Lower lobe of right lung (tissue), 2 donors: ENCODE measurements at places on chromosomes 12 and 14.
A peak's percentile ranks its signal among the peaks of the same experiment; 100 is the strongest.

- DNase-seq = no peak
Observed at GRCh38 chr12:108335349-108336119, 3.6 kb downstream of the CMKLR1 start.

GRCh38 chr12:103501447-103501846, 5.7 kb upstream of the C12orf42 start:
- DNase-seq = no peak

GRCh38 chr14:74504874-74505720, 11.5 kb downstream of the ISCA2 start:
- DNase-seq = no peak

DNA sequence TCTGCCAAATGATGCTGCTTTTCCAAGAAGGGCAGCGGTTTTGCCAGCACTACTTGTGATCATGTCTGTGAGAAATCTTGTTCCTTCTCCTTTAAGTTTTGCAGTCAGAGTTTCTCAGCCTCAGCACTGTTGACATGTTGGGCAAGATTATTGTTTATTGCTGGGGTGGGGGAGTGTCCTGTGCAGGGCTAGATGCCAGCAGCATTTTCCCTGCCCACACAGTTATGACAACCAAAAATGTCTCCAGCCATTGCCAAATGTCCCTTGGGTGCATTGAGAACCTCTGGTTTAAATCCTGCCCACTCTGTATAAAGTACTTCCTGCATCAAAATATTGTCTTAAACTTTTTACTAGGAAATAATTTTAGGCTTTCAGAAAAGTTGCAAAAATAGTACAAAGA, 20.0 kb downstream of the TMEM132C start:
- no peak for DNase-seq

DNA sequence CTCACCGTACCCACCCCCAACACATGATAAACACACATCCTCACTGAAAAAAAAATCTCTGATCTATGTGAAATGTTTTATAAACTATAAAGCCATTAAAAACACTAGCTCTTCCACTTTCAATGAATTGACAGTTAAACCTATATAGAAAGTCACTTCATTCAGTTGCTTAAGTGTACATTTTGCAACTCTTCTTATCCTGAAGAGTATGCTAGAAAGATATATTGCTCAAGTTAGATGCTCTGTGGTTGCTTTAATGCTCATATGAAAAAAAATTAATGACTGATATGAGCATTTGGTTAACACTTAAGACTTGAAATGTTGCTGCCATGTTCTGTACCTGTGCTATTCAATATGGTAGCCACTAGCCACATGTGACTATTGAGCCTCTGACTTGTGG, 21.0 kb upstream of the MIA2 start:
- DNase-seq = no peak

DNA sequence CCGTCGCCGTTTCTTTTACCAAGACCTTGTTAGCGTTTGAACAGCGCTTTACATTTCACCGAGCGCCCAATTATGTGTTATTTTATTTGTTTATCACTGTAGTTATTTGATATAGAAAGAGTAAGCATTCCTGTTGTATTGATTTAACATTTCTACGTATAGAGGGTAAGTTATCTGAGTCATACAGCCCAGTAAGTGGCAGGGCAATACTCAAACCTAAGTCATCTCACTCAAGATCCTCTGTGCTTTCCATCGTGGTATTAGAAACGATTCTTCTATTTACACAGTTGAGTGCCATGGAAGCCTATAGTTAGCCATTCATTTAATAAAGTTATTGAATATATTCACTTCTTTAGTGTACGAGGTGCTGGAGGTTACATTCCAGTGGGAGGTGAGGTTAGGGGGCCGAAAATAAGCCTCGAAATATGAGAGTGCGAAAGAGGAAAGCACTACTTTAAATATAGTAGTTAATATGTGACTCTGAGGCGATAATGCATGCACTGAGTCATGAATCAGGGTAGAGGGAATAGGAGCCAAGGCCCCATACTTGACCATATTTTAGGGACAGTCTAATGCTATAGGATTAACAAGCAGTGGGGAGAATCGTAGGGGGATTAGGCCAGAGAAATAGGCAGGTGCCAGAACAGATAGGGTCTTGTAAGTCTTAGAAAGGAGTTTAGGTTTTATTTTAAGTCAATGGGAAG, 629 bp downstream of the RAD51AP1 start:
- no peak for DNase-seq

GRCh38 chr14:101237252-101237616, 324.1 kb upstream of the DIO3 start:
- DNase-seq = no peak

GRCh38 chr14:92456215-92457015, 57.2 kb upstream of the RIN3 start:
- peak; percentile 83 for DNase-seq

GRCh38 chr12:111014547-111014946, 94.2 kb upstream of the MYL2 start:
- DNase-seq = no peak

DNA sequence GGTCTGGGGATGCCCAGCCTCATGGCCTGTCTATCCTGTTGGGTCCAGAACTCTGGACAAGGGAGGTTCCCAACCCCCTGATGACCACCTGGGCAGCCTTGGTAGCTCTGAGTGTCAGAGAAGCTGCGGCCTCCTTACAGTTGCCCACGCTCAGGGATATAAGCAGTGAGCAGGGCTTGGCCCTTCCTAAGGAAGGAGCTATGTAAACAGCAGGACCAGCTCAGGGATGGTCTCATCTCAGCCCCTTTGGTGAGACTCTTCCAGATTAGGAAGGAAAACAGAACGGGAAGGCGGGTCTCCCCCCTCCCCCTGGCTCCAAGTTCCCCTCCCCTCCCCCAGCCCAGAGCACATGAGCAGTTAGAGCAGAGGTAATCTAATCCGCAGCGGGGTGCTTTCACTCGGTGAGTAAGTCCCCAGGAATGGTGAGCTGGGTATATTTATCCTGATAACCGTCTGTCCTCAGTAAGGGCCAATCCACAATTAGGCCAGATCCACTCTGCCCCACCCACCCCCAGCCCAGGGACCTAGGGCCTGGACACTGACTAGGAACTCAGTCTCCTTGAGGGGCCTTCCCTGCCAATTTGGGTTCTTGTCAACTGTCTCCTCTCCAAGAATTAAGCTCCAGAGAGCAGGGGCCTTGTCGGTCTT, 29.5 kb upstream of the RPLP0 start:
- peak; percentile 52 for DNase-seq

- no peak for DNase-seq
Observed at GRCh38 chr14:21203470-21204166, 47.8 kb upstream of the OR5AU1 start.

DNA sequence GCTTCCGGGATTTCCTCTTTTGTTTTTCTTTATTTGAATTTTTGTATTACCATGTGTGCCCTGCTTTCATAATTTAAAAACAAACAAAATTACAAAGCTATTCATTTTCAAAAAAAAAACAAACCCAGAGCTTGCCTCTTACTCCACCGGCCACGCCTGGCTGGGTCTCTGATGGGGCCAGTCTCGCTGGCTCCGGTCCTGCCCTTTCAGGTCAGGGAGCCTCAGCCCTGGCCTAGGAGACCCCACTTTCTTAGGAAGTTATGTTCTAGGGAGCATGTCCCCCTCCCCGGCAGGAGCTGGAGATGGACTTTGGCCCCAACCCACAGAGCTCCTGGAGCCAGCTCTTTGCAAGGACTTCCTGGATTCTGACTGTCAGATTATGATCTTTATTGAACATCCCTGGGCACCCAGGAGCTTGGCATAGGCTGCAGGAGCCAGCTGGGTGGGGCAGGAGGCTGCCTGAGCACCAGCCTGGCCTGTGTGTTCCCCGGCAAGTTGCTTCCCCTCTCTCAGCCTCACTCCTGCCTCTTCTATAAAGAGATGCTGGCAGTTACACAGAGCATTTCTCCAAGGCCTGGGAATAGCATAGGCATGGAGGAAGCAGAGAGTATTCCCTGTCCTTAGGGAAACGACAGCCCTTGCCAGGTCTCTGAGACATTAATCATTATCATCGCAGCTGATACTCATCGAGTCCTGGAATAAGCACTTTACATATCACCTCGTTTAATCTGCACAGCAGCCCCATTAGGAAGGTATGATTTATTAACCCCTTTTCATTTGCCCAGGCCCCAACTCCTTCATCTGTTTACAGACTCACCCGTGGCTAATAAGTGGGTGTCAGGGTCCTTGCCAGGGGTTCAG, 3.5 kb downstream of the DEGS2 start:
- DNase-seq = no peak

DNA sequence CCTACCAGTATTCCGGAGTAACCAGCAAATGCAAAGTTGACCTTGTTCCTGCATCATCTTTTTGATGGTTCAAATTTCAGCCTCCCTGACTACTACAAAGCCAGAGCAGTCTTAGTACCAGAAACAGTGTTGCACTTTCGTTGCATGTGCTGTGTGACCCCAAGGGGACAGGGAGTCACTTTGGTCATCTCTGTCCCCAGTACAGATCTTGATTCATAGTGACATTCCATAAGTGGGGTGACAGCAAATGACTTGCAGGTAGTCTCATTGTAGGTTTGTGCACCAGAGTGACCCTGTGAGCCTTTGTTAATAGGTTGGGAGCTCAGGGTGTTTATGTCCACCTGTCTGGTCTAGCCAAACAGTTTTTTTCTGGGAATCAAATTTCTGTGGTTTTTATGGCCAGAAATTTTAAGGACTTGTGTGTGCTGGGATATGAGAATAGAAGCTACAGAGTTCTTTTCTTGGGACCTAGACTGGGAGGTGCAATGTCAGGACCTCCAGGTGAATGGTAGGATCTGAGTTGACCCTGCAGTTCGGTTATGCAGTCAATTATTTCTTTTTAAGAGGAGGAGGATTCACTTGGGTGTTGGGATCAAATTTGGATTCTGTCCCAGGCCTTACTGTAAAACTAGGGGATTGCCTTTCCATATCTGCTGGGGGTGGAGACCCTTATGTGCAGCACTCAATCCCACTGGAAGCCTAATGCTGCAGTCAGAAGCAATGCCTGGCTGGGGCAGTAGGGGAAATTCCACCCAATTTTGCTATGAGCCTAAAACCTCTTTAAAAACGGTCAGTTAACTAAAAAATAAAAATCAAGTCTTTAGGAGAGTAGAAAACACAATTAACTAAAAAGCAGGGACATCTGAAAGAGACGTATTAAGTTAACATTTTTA, 10.1 kb downstream of the EIF5 start:
- DNase-seq = no peak

DNA sequence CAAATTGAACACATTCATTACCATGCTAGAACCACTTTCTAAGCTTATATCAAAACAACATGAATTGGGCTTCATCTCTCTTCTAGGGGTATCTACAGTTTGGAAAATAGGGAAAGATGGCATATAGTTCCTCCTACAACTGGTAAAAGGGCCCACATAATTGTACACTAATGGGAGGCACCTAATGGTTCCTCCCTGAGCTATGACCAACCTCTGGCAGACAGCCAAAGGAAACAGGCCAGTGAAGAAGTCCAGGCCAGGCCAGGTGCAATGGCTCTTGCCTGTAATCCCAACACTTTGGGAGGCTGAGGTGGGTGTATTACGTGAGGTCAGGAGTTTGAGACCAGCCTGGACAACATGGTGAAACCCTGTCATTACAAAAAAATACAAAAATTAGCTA, 23.2 kb upstream of the APOF start:
- no peak for DNase-seq

- DNase-seq = no peak
Observed at GRCh38 chr12:54879150-54879549, 24.8 kb downstream of the MUCL1 start.

DNA sequence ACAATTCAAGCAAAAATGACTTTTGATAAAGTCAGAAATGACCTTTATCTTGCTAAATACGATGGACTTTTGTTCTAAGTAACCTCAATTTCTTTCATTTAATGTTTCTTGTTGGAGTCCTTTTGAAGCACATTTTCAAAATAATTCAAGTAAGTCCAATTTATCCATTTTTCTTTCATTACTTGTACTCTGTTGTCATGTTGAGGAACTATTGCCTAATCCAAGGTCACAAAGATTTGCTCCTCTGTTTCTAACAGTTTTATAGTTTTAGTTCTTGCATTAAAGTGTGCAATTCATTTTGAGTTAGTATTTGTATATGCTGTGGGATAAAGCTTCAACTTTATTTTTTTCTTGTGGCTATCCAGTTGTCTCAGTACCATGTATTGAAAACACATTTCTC, 66.7 kb downstream of the CCER1 start:
- no peak for DNase-seq

- DNase-seq = no peak
Observed at GRCh38 chr12:123648401-123648800, 14.8 kb downstream of the GTF2H3 start.

DNA sequence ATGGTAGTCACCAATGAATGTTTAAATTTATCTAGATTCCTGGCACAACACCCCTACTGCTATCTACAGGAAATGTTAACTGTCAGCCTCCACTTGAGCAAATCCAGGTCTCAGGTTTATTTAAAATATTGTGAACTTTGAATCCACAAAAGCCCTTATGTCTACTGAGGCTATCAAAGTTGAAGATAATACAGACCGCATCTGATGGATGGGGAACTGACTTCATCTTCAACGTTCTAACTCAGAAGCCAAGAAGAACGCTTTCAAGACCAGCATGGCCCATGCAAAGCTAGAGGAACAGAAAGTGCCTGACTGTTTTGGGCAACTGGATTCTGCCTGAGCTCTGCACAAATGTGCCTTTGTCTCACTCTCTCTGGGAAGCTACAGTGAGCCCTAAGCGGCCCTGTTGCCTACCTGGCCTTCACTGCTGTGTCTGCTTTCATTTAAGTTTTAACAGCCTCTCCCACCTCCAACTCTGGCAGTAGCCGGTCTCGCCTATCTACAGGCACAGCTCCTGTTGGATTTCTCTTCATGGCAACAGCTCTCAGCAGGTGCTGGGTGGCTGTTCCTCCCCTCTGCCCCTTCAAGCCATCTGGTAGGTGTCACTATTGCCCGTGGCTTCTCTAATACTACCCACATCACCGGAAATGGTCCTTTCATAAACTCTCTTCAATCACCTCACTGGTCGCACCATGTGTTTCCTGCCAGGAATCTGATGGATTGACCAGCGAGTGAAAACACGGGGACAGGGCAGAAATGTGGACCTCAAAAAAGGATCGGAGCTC, 112.1 kb upstream of the OVCH1 start:
- DNase-seq = no peak

GRCh38 chr12:93614917-93615596, 42.6 kb downstream of the SOCS2 start:
- DNase-seq = no peak

DNA sequence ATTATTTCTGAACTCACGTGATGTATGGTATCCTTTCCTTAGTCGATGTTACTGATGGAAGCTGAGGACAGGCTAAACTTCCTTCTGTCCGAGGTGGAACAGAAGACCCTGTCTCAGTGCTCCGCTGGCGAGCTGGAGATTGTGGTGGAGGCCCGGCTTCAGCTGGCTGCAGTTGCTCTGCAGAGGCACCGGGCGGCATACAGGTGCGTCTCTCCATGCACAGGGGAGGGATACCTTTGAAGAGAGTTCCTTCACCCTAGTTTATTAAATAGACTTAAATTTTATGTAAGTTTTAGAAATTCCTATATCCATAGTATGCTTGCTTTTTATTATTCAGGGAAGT, 186.7 kb upstream of the NEDD1 start:
- DNase-seq = no peak
